Stimulated activated CD8-positive, alpha-beta memory T cell treated with anti-CD3 and anti-CD28 coated beads, Interleukin-15, amount 100 ng/mL, for 4 hours (primary cell): ENCODE measurements at places on chromosomes 11 and 22.

DNA sequence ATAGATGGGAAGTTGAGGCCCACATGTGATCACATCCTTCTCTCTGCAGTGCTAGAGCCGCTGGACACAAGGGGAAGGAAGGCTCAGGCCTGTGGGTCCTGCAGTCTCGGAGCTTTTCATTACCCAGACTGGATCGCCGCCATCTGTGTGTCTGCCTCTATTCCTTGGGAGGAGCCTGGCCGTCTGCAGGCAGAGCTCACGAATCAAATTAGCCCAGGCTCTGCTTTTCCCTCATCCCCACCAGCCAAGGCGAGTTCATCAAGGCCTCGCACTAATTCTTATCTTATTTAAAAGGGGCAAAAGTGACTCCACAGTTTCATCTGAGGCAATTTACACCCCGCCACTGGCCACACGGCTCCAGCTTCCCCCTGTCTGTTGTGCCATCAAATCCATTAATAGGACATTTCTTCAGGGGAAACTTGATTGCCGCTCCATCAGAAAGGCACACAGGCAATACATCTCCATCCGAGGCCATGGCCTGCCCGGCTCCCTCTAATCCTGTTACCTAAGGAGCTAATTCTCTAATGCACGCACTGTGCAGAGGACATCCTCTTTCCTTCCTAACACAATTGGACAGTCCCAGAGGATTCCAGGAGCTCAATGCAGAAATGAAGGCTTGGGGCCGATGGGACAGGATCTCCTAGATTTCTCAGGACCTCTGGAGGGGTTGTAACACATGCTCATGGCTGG lies 3.3 kb upstream of the HTR3A start:
- no peak for DNase-seq

GRCh38 chr11:16096336-16096735 lies 260.0 kb downstream of the SOX6 start:
- no peak for DNase-seq

DNA sequence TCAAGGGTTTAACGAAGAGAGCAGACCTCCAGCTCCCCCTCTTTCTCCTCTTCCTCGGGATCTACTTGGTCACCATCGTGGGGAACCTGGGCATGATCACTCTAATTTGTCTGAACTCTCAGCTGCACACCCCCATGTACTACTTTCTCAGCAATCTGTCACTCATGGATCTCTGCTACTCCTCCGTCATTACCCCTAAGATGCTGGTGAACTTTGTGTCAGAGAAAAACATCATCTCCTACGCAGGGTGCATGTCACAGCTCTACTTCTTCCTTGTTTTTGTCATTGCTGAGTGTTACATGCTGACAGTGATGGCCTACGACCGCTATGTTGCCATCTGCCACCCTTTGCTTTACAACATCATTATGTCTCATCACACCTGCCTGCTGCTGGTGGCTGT lies 363 bp downstream of the OR8A1 start:
- no peak for DNase-seq

GRCh38 chr22:49491726-49492125 lies 335.9 kb downstream of the BRD1 start:
- DNase-seq = no peak

DNA sequence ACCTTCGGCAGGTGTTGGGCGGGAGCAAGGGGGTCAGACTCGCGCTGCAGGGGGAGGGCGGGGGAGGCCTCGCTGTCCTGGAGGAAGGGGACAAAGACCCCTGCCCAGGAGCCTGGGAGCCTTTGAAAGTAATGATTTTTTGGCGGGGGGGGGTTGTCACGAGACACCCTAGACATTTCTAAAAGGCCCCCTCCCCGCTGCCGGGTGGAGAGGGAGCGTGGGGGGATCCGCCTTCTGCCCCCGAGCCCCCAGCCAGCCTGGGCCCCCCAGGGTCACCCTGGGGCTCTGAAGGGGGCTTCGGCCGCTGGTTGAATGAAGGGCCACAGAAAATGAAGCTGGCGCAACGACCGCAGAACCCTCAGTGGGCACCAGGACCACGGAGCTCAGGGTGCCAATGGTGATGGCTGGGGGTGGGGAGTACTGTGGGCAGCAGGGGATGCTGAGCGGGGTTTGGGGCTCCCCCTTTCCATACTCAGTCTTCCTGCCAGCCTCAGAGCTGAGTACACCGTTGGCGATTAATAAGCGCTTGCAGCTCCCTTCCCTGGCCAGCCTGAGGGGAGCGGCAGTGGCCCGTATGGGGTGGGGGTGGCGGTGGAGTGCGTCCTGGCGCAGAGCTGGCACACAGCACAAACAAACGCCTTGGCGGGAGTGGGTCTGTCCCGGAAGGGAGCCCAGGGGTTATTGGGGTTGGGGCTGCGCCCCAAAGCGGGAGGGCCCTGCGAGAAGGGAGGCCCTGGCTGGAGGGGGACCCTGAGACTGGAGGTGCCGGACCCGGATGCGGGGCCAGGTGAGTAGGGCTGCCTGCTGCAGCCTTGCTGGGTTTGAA lies 1.2 kb upstream of the DUSP8 start:
- DNase-seq = no peak

DNA sequence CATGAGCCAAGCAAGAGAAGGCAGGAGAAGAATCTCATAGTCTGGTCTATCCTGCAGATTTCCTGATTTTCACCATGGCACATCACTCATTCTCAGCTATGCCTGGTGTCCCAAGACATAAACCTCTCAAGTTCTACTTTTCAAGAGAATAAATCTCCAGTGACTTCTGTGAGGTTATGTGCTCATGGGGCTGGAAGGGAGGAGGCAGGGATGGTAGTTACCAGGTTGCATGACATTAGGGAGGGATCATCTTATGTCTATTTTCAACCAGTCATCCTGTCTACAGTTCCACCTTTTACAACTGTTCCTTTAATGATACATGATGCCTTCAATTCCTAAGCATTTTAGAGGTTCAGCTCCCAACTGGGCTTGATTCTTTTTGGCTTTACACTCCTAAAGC lies 297.7 kb downstream of the SOX6 start:
- DNase-seq = no peak

DNA sequence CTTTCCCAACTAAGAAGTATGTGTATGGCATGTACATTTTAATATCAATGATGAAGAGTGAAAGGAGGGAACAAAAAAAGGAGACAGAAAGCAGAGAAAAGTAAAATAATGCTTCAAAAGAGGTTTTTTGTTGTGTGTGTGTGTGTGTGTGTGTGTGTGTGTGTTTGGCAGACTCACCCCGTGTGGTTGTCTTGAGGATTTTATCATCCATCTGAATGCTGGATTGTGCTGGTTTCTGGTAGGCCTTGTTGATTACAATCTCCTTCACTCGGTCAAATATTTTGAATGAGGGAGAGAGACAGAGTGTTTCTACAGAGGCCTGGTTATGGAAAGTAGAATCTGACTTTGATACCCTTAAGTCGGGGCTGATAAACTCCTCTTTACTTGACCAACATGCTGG lies 128.5 kb downstream of the ENTHD1 start:
- no peak for DNase-seq

- DNase-seq = no peak
Observed at GRCh38 chr11:67120881-67121710, 2.0 kb downstream of the KDM2A start.

GRCh38 chr11:47980907-47981621 lies 705 bp downstream of the PTPRJ start:
- no peak for DNase-seq

- no peak for DNase-seq
Observed at GRCh38 chr11:68753300-68753699, 2.0 kb upstream of the TESMIN start.

- DNase-seq = no peak
Observed at GRCh38 chr22:27795696-27796517, 5.6 kb downstream of the MN1 start.

- no peak for DNase-seq
Observed at GRCh38 chr11:56577621-56578020, at the start of gene OR5M10. Gene OR5M10 (minus strand): TSS chr11:56577721. CDS start chr11:56577721, 0 bp downstream.

GRCh38 chr11:46006418-46007070 lies 84.1 kb downstream of the LARGE2 start:
- no peak for DNase-seq

DNA sequence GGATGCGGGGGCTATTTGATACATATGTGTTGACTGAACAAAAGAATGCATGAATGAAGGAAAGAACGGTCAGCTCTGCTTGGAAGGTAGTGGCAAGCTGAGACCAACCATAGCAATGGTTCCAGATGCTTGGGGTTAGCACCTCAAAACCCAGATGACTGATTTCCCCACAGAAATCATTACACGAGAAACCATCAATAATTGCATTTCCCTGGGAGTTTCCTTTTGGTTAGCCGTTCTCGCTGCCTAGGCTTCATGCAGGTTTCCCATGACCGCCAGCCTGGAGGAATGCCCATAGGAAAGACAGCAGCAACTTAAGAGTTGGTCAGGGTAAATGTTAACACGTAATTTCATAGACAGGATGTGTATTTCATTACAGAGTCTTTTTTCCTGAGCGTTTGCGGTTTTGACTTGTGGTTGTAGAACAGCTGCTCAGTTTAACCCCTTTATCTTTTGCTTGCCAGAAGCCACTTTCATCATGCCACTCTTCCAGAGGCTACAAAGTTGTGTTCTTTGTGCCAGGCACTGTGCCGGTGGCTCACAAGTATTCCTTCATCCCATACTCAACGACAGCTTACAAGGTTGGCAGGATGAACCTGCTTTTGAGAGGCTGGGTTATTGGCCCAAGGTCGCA lies 2.8 kb downstream of the IL17RA start:
- no peak for DNase-seq

DNA sequence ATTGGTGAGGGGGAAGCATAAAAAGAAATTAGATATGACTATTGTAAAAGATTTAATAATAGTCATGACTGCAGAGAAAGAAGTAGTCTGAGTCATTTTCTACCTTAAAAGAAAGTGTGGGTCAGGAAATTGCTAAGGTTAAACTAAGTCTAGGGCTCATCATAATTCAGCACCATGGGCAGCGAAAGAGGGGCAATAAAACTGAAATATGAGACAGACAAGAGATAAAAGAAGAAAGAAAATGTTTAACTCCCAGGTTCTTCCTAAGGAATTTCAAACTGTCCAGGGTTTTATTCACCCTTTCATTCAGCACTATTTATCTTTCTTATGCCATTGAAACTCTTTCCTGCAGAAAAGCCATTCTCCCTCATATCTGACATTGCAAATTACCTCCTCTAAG lies 114.4 kb upstream of the API5 start:
- DNase-seq = no peak

DNA sequence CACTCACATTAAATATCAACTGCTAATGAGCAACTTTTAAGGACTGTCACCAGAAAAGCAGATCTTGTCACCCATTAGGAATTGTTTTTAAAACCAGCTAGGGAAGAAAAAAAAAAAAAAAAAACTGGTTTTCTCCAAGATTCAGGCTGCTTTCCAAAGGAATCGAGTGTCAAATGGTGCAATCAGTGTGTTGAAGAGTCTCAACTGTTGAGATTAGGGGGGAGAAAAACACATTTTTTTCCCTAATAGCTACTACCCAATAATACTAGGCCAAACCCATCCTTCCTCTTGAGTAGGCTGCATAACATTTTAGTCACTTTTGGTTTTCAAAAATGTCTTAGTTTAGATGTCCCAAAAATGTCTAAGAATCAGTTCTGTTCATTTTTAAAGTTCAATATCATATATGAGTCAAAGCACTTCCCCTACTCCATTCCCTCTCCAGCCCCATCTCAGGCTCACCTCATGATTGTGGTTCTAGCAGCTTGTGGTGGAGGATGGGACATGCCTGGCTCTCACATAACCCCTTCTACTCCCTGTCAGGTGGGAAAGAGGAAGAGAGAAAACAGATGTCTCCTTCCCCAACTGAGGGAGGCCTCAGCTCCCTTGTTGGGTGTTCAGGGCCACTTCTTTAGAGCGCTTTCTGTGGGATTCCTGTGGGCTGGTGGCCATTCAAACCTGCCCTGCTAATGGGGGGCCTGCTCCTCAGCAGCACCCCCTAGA lies 193.6 kb downstream of the CWF19L2 start:
- no peak for DNase-seq
